D341Med (cell line): ENCODE measurements at places on chromosomes 5 and 9.

GRCh38 chr9:111917201-111917600 is 20.6 kb downstream of the UGCG start:
- DNase-seq, result no peak

GRCh38 chr5:88825584-88826315 is 57.2 kb downstream of the MEF2C start:
- DNase-seq, result no peak

- no peak for DNase-seq
Observed at GRCh38 chr5:109234381-109234780, 175.4 kb downstream of the PJA2 start.

DNA sequence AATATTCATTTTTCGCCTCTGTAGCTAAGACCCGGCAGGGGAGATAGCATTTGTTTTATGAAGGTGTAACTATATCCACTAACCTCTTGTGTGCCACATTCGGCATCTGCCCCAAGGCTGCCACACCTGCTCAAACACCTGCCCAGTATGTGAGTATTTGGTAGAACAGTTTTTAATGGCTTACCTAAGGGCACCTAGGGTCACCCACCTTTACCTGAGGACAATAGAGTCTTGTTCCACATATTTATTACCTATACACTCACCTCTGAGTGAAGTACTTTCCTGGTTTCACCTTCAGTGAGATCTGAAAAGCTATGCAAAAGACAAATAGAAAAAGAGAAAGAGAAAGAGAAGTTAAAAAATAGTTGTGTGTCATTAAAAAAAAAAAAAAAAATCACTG is 68.0 kb upstream of the PIP5K1B start:
- no peak for DNase-seq

DNA sequence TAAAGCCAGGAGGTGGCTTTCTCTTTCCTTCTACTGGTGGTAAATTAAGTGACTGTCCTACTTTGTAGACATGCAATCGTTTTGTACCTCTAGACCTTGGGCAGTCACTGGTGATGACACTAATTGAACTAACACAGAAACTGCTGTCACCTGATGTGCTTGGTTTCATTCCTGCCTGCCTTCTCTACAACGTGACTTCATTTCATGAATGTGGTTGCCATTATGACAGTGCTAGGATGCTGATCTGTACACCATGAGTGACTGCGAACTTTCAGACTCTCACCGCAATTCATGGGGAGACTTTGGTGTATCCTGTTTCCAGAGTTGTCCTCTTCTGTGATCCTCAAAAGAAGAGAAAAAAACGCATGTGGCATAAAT is 47.5 kb downstream of the UBE2QL1 start:
- no peak for DNase-seq

DNA sequence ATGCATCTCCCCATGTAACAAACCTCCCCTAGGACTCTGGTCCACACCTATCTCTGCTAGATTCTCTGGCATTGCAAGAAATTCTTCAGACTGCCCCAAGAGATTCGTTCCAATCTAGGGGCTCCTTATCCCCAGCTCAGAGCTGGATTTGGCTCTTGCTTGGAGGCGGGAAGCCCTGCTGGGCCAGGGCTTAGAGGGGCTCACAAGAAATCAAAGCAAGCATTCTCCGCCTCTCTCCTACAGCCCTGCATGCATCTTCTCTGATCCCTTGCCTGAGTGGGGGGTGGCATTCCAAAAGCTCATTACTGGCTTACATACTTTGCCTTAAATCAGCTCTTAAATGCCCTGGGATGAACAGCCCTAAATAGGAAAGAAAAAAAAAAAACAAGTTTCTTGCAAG is 75.8 kb downstream of the KCNIP1 start:
- no peak for DNase-seq

DNA sequence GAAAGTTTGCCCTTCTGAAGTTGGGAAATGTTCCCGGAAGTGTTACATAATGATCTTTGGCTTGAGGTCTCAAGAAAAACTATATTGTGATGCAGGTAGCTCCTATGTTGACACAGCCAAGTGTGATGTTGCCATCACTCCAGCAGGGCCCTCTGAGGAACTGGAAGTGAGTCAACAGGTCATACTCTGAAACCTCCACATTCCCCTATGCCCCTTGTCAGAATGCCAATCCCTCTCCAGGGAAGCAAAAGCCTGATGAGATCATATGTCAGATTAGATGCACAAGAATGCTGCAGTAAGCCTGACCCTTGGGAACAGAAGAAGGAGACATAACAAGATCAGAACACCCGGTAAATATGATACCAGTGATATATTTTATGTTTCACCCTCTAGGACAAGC is 66.8 kb upstream of the ITGA2 start:
- peak; percentile 20 for DNase-seq

- no peak for DNase-seq
Observed at GRCh38 chr5:179187229-179187678, 127.1 kb downstream of the ZNF354C start.

- no peak for DNase-seq
Observed at GRCh38 chr5:65086234-65086890, 317.6 kb downstream of the CWC27 start.

DNA sequence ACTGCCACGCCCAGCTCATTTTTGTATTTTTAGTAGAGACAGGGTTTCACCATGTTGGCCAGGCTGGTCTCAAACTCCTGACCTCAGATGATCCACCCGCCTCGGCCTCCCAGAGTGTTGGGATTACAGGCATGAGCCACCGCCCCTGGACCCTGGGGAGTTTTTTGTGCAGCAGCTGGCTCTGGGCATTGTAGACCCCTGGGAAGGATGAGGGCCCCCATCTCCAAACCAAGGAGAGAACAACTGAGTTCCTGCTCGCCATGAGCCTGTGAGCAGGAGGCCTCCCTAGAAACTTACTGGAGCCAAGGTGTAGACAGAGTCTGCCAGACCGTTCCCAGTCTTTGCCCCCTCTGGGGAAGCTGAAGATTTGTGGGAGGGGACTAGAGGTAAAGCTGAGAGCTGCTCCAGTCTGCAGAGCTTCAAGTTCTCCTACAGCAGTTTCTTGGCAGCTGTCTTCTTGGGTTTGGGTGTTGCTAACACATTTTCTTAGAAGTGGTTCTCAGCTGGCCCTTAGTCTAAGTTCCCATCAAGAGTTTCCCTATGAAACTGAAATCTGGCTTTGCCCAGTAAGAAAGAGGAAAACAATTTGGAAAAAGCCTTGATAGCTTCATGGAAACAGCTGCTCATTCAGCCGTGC is 12.4 kb downstream of the NUDT2 start:
- no peak for DNase-seq

- no peak for DNase-seq
Observed at GRCh38 chr5:54445691-54446378, 9.7 kb upstream of the HSPB3 start.

DNA sequence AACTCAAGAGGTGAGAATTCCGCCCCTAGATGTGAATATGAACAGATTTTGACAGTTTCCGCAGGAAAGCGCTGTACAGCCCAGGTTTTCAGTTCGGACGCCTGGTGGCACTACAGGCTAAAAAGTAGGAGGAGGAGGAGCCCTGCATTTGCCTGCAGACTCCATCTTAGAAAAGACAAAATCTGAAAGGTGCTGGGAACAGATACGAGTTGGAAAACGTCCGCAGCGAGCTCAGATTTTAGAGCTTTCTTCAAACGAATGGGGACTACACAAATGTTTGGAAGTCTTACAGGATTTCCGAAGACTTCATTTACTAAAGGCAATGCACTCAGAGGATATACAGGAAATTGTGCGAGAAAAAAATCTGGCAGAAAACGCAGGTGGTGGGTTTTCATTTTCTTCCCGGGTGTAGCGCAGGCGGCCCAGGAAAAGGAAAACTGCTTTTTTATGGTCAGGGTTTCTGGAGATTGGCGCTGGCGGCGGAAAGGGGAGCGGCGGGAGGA is 9.9 kb upstream of the PCDHB2 start:
- DNase-seq, result no peak

- no peak for DNase-seq
Observed at GRCh38 chr5:174355208-174355612, 309.7 kb downstream of the NSG2 start.

GRCh38 chr5:119336845-119337580 is 18.8 kb upstream of the TNFAIP8 start:
- no peak for DNase-seq

DNA sequence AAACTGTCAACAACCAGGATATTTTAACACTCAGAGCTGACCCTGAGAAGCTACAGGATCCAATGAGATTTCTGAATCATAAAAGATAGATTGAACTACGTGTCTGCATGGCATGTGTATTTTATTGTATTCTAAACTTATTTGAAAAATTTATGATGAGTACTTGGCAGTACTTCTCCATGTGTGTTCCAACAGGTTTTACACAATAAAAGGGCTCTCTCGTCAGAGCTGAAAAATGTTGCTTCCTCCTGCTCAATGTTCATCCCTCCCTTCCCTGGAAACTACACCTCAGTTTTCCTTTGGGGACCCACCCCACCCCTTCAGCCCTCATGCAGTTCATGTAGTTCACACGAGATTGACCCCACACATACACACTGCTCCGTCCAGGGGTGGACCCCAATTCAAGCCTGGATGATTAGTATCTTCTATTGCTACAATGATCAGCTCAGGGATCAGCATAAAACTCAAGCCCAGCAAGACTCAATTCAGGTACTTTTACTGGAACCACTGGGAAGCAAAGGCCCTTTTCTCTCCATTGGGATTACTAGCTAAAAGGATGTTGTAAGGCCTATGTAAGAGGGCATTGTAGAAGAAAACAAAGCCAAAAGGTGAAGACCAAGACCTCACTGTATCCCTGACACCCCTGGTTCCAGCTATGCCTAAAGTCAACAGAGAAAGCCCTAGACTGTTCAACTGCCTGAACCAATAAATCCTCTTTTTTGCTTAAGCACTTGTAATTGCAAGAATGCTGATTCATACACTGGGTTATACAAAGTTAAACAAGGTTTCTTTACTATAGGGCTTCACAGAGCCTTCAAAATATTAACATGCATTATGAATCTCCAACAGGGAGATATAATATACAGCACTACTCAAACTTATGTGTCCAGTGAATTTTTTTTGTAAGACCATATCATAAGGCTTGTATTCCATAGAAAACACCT is 112.6 kb downstream of the SAXO1 start:
- no peak for DNase-seq

- DNase-seq, result no peak
Observed at GRCh38 chr5:96629774-96630173, 32.4 kb upstream of the CAST start.

DNA sequence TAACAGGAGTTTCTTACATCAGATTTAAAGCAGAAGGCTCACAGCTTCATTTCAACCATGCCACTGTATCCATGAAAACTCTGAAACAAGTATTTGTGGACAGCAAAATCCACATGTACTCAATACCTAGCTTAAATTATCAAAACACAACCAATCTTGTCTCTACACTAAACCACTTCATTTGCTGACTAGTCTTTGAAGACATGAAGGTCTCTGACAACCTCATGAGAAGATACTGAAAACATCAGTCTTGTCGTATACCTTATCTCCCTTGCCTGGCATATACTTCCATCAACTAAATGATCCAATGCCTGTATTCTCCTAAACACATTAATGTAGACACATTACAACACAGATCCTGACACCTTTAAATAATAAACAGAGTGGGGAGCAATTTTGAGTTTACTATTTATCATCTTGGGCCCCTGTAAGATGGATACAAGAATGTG is 2.9 kb downstream of the RPS23 start:
- DNase-seq, result no peak

DNA sequence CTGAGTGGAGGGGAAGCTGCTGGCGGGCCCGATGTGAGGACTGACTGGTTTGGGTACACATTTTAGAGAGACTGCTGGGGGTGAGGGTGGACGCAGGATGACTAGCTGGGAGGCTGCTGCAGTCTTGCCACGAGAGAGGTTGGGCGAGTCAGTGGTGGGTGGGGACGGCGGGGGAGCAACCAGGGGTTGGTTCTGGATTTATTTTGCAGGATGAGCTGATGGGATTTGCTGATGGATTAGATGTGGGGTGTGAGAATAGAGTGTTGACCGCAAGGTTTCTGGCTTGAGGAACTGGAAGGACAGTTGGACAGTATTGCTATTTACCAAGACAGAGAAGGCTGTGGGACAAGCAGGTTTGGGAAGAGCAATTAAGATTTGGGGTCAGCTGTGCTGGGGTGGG is 5.8 kb upstream of the NDST1 start:
- no peak for DNase-seq

DNA sequence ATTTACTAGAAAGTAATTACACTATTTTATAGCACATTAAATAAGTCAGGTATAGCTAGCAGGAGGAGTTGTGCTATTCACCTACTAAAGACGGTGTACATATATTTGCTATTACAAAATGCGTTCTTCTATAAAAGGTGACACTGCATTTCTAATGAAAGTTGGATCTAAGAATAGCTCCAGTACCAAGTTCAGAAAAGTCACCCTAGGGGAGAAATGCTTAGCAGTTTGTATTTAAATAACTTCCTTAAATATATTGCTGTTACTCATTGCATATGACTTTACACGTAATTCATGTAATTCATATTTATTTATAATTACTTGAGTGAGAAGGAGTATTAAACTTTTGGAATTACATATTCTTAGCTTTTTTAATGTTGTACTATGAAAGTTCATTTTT is 7.0 kb upstream of the SUB1 start:
- DNase-seq, result no peak

- DNase-seq, result no peak
Observed at GRCh38 chr9:22047596-22047995, 38.5 kb upstream of the CDKN2B start.

DNA sequence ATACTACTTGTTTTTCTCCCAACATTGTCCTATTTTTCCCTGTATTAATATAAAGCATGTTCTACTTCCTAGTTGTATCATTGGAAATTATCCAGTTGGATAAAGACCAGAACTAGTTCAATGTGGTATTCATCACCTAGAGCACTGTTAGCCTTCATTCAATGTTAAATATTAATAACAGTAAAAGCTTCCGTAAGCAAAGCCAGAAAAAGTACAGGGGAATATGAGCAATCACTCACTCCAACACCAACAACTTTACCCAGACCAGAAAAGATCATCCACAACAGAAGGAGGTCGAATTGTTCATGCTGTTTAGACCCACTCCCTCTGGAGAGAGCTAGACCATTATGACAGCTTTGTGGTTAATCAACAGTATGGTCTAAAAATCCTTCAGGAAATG is 728.4 kb downstream of the MAT2B start:
- DNase-seq, result no peak

DNA sequence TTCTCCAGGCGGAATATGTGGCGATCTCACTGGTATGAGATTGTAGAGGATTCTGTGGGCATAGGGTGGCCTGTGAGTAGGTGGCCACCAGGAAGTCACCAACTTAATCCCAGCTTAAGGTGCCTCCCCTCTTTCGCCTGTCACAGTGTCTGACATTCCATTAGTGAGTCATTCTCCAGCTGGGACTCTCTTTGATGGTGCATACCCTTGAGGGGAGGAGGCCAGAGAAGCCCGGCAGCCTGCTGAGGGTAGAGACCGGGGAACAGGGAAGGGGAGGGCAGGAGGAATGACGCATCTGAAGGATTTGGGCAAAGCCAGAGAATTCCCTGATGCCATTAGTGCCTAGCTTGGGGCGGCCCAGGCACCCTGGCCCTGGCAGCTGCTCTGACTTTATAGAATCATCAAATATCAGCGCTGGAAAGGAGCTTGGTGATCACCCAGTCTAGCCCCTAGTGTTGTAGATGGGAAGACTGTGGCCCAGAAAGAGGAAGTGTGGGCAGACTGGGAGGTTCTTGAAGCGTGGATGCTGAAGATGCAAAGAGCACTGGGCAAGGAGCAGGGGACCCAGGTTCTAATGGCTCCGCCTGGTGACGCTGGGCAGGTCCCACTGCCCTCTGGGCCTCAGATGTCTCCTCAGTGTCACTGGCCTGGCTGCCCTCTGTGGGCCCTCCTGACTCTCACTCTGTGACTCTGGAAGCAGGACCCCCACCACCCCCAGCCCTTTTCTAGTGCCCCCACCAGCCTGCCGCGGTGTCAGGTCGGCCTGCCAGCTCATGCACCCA is 41.4 kb downstream of the DAB2IP start:
- no peak for DNase-seq

- DNase-seq, result no peak
Observed at GRCh38 chr9:19946441-19947109, 157.7 kb upstream of the SLC24A2 start.
